A673 (cell line): ENCODE measurements at places on chromosomes 11 and 22. TPM values are rescaled to one million over a fixed set of nuclear protein-coding genes. Genes with fewer than 3 reads are reported as not detected.

Gene OR56B4
- not detected in 2 replicates for total RNA-seq

DNA sequence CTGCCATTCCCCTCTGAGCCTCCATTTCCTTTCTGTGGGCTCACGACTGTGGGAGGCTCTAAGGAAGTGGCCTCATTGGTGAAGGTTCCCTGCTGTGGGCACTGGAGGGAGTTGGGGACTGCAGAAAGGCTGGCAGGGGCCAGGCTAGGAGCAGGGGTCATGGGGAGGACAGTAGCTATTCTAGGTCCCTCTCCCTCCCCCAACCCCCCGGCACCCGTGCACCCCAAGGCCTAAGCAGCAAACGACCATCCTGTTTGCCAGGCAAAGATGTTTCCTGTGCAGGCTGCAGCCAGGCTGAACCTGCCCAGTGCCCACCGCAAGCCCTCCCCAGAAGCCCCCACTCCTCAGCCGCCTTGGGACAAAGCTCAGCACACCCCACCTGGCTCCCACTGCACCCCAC lies 189.4 kb downstream of the MN1 start:
- DNase-seq = peak; percentile 30

Gene OR4C3
- total RNA-seq = not detected in 2 replicates

DNA sequence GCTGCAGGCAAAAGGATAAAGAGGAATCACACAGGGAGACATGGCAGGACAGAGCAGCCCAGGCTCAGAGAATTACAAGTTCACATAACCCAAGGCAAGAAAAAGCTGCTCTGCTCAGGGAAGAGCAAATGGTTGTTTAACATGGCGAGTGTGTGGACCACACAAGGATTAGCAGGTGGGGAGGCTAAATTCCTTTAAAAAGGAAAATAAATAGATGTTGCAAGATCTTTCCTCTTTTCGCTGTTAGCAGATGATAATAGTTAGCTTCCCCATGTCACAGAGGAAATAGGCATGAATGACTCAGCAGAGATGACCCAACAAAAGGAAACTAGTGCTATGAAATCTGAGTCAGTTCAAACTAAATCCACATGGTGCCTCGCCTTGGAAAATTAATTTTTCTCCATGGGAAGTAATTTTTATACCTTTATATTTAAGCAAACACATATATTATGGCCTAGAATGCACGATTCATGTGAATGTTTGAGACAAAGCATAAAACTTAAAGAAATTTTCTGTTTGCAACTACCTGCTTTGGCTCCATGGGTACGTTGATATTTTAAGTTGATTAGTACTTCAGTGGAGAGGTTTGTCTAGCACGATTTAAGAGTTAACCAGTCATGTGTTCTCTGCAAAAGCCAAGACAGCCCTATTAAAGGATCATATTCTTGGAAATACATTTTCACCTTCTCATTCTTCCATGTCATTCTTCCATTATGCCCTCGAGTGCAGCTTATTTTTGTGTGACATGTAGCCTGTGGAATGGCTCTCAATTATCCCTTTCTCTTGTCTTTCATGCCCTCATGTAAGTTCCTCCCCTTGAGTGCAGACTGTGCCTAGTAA lies 38.5 kb upstream of the FJX1 start:
- DNase-seq = peak; percentile 94

Gene CLMP
- total RNA-seq = 45.9 and 62.6 TPM in 2 replicates

Gene MRGPRE
- not detected in 2 replicates for total RNA-seq

DNA sequence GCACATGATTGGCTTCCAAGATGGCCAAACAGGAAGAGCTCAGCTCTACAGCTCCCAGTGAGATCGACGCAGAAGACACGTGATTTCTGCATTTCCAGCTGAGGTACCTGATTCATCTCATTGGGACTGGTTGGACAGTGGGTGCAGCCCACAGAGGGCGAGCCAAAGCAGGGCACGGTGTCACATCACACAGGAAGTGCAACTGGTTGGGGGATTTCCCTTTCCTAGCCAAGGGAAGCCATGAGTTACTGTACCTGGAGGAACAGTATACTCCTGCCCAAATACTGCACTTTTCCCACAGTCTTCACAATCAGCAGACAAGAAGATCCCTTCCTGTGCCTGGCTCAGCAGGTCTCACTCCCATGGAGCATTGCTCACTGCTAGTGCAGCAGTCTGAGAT lies 131.2 kb downstream of the DLG2 start:
- DNase-seq = no peak

DNA sequence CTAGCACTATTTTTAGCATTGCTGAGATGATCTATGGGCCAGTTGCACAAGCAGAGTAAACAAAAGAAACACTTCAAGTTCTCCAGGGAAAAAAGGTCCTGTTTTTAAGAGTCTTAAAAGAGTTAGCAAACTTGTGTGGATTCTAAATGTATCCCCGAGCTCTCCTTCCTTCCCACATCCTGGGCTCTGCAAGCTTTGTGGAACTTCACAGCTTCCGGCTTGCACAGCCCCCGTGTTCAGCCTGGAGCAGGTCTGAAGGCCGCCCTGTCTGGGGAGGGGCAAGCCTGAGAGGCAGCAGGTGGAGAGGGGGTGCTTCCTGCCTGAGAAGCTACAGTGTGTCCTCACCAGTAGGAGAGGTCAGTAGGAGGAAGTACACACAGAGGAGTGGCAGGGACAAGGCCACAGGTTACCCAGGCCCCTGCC lies 35.1 kb upstream of the SUSD2 start:
- peak; percentile 31 for DNase-seq

Gene GNAZ
- 5.1 and 8.0 TPM in 2 replicates for total RNA-seq

Gene KRTAP5-11
- total RNA-seq = not detected in 2 replicates

- DNase-seq = no peak
These were observed 10.8 kb downstream of the SLC22A24 start for GRCh38 chr11:63132985-63133775.

Gene ZNF214
- 0.11 and 0.17 TPM in 2 replicates for total RNA-seq

DNA sequence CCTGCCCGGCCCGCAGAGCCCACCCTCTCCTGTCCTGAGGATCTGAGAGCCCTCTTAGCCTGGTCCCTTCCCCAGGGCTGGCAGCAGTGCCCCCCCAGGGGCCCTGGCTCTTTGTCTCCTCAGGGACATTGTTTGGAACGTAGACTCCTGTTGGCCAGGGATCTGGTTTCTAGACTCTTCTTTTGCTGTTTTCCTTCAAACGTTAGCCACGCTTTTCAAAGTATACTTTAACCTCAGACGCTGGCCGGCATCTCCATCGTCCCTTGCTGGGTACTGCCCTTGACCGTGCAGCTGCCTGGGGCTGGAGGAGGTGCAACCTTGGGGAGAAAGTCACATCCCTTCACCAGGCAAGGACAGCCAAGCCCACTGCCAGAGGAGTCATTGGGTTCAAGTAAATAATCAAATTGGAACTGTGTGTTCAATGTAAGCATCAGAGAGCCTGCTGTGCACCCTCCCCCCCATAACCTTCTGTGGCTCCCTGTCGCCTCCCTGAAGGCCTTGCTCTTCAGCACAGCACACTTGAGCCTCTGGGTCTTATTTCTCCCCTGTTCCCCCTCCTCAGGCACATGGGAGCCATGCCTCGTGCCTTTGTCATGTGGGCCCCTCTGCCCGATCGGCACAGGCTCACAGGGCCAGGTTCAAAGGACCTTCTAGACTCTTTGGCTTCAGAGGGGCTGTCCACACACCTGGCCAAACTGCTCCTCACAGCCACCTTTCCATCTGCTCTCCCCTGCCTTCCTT lies 21.8 kb upstream of the WNT7B start:
- DNase-seq = no peak

GRCh38 chr22:33472462-33473344 lies 414.5 kb upstream of the SYN3 start:
- DNase-seq = no peak

GRCh38 chr11:8223513-8223900 lies 40.2 kb downstream of the LMO1 start:
- no peak for DNase-seq

Gene NRIP3
- 1.6 and 2.2 TPM in 2 replicates for total RNA-seq

DNA sequence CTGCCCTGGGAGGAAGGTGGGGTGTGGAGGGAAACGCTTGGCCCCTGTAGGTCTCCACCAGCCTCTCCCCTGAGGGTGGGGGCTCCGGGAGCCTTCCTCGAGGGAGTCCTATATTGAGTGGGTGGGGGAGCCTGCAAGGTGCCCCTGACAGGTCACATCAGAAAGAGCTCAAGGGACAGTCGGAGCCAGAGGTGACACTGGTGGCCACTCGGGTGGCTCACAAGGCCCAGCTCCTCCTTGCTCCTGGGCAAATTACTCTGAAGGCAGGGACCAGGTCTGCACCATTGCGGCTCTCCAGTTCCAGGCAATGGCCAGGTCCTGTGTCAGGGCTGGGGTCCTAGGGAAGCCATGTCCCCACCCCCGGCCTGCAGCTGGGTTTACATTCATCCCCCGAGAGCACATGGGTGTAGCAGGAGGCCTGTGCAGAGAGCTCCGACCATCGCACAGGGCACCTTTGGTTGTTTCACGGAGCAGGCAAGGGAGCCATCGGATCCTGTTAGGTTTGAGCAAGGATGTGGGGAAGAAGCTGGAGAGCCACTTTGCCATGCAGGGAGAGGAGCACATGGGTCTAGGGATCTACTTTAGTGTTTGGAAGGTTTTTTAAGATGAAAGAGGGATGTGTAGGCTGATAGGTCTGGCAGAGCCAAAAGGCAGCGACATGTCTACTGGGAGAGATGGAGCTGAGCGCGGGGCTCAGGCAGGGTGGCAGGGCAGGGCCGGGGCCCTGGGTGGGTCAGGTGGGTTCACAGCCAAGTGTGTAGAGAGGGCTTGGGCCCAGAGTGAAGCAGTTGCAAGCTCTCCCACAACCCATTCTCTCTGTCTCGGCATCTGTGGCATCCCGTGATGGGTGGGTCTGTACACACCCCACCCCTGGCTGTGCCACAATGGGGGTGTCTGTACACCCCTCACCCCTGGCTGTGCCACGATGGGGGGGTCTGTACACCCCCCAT lies 14.8 kb downstream of the CCND1 start:
- DNase-seq = peak; percentile 76

Gene C11orf87
- not detected in 2 replicates for total RNA-seq

- DNase-seq = no peak
These were observed 78.4 kb downstream of the NAV2 start for GRCh38 chr11:19790831-19791552.

- DNase-seq = no peak
These were observed 286.4 kb downstream of the CADM1 start for GRCh38 chr11:115217726-115218311.

GRCh38 chr11:2175659-2176058 lies 4.0 kb upstream of the TH start:
- DNase-seq = no peak

DNA sequence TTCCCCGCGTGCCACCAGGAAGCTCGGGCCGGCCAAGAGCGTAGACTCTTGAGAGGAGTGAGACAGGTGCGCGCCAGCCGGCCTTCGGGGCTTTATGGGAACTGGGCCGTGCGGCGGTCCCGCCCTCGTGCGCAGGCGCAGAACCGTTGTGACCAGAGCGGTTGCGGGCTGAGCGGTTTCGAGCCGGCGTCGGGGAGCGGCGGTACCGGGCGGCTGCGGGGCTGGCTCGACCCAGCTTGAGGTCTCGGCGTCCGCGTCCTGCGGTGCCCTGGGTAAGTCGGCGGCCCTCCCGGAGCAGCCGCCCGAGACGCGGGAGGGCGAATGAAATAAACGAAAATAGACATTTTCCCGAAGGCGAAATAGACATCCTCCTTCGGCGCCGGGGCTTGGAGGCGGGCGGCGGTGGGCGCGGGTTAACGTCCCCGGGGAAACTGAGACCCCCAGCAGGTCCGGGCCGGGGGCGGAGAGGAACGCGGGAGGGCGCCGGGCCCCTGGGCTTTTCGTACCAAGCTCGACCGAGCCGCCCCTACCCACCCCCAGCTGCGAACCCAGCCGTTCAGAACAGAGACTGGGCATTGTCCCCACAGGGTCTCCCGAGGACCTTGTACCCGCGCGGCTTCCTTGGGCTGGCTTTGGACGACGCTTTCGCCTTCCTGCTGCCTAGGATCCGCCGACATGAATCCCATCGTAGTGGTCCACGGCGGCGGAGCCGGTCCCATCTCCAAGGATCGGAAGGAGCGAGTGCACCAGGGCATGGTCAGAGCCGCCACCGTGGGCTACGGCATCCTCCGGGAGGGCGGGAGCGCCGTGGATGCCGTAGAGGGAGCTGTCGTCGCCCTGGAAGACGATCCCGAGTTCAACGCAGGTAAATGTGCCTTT lies at the start of gene ASRGL1:
TSS of gene ASRGL1 (plus strand) at position 146 of the 879 bp plus-strand sequence. CDS start at position 676, 530 bp downstream.
- peak; percentile 80 for DNase-seq

- no peak for DNase-seq
These were observed 3.7 kb upstream of the CEND1 start for GRCh38 chr11:793556-793955.

Gene SULT4A1
- 0.15 and 0.33 TPM in 2 replicates for total RNA-seq

- DNase-seq = no peak
These were observed 114.1 kb downstream of the MICAL2 start for GRCh38 chr11:12224537-12224893.

DNA sequence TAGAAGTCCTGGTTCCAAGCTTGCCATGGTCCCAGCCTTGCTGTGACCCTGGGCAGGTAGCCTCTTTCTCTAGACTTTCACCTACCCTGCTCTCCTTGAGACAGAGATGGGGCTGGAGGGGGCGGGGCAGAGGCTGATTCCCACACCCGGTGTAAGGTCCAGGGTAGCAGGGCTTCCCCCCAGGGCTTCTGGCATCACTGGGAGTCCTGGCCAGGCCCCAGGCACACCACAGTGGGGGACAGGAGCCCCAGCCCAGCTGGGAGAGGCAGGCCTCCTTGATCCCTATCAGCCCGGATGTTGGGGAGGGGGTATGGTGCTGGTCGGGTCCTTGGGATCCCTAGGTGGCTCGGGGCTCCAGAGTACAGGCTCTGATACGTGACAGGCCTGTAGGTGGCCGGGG lies 1.7 kb upstream of the NUDT8 start:
- no peak for DNase-seq

DNA sequence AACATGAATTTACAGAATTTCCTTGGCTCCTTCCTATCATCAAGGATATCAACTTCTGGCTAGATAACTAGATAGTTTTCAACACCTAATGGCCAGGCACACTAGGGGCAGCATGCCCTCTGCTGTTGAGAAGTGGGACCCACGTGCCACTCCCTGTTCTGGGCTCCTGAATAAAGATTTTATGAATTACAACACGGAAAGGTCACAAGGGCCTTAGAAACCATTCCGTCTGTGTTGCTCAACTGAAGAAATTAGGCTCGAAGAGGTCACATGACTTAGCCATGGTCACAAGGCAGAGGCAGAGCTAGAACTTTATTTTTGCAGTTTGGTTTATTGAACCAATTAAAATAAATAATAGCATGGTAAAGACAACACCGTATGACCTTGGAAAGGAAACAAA lies 36.0 kb downstream of the PRCP start:
- DNase-seq = peak; percentile 84

DNA sequence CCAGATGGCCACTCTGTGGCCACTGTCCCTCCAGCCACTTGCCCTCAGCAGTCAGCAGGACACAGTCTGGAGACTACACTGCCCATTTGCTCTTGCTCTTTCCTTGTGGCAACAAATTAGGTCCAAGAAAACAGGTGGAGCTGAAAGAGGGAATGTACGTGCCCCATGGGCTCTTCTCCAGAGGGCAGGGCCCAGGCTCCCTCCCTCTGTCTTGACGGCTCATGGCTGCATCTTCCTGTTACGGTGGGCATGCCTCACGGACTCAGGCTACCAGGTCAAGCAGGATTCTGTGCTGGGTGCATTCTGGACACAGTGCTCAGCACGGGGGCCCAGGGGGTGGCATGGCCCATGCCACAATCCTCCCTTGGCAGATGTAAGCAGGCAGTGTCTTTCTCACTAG lies 71.3 kb downstream of the MED15 start:
- no peak for DNase-seq

Gene NRXN2
- total RNA-seq = 5.0 and 6.1 TPM in 2 replicates
